ENCODE measurements at places on chromosomes 12 and 14. TPM values are rescaled to one million over a fixed set of nuclear protein-coding genes. Genes with fewer than 3 reads are reported as not detected.

The DNAH10 gene
- polyA plus RNA-seq, result 8.6 TPM

The SIRT4 gene
- 1.4 TPM for polyA plus RNA-seq

The OR6C2 gene
- polyA plus RNA-seq, result not detected

The KLRB1 gene
- polyA plus RNA-seq, result not detected

The MGP gene
- 4.0 TPM for polyA plus RNA-seq

The GPR68 gene
- polyA plus RNA-seq, result 0.83 TPM

The PGF gene
- 0.63 TPM for polyA plus RNA-seq

The PZP gene
- polyA plus RNA-seq, result not detected

The KSR2 gene
- not detected for polyA plus RNA-seq

The PMCH gene
- not detected for polyA plus RNA-seq

The RERG gene
- polyA plus RNA-seq, result 0.12 TPM

- DNase-seq, result no peak
Measured at GRCh38 chr12:116060764-116061163, 216.7 kb downstream of the MED13L start.

DNA sequence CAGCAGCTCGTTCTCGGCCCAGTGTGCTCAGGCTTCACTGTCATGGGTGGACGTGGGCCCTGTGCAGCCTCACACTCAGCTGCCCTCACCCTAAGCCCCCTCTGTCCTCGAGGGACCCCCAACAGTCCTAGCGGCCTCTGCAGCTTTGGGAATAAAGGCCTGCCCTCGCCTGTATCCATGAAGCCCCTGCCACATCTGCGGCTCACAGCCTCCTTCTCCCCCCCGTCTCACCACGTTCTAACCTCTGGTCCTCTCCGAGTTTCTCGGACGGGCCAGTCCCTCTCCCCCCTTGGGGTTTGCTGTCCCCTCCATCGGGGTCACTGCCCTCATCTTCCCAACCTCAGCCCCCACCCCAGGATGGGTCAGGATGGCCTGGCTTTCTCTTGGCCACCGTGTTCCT, 30.2 kb upstream of the GALNT9 start:
- no peak for DNase-seq

DNA sequence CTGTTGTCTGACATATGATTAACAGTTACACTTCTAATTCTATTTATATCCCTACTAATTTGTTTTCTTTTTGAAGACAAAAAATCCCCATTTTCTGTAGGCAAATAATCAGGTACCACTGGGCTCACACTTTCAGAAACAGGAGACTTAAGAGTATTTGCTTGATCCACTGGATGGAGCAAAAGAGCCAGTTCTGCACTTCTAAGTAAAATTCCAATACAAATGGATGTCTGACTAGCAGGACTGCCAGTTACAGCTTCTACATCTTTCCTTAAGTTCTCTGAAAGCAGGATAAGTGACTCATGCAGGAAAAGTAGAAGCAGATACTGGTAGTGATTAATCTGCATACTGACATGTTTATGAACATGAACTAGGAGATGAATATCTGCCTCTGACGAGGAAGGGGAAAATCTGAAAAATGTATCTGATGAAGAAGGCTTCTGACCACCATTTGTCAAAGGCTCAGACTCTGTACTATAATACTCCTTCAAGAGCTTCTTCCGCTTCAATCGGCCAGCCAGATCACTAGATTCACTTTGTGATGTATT, 73.8 kb upstream of the ANKS1B start:
- peak; percentile 74 for DNase-seq

- no peak for DNase-seq
Measured at GRCh38 chr14:104787736-104788135, 7.8 kb downstream of the AKT1 start.

- no peak for DNase-seq
Measured at GRCh38 chr12:121579190-121579791, 1.5 kb downstream of the KDM2B start.

DNA sequence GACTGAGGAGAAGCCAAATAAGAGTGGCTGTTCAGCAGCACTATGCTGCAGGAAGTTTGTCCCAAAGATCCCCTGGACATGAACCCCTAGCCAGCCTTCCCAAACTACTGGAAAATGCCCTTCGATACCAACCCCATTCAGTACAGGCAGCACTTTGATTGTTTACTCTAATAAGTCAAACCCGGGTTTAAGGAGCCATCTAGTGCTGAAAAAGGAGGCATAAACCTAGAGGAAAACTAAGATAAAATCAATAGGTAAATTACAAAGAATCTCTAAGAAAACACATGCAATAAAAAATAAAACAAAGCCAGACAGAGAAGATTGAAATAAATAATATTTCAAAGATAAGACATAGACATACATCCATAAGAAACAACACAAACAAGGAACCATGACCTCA, 771.6 kb downstream of the RPS29 start:
- no peak for DNase-seq

- DNase-seq, result no peak
Measured at GRCh38 chr14:73945159-73945670, 4.7 kb downstream of the FAM161B start.

- no peak for DNase-seq
Measured at GRCh38 chr14:30786701-30787100, 87.7 kb upstream of the COCH start.

DNA sequence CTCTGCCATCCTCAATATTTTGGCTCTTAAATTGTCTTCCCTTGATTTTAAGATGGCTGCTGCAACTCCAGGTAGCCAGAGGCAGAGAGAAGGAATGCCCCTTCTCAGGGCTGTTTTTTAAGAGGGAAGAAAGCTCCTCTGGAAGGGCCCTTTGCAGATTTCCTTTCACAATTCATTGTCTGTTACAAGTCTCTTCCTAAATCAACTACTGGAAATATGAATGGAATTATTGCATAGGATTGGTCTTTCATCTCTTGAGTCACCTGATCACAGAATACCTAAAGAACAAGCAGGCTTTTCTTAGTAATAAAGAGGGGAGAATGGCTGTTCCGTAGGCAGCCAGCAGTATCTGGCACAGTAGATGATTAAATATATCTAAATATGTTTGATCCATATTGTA, 118.5 kb downstream of the ANO6 start:
- DNase-seq, result no peak

DNA sequence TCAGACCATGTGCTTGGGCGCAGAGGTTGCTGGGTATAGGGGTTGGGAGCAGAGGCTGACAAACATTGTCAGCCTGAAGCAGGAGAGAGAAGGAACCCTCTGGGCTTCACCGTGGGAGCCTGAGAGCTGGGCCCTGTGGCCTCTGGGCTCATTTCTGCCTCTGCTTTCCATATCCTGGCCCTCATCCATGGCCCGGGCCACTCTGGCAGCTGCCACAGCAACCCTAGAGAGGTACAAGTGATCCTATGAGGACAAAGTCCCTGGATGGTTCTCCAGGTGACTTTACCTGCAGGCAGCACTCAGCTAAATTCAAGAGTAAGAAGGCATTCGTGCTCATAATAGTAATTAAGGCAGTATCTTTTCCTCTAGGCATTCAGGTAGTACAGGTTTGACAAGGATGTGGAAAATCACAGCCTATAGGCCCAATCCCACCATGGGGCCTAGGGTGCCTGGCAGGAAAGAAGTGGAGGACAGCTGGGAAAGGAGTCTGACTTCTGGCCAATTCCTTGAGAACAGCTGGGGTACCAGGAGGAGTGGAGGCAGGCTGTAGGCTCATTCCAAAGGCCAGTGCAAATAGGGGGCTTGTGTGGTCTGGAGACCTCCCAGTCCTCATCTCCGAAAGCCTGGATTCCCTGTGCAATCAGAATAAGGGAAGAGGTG, 3.6 kb upstream of the TTC7B start:
- DNase-seq, result no peak

DNA sequence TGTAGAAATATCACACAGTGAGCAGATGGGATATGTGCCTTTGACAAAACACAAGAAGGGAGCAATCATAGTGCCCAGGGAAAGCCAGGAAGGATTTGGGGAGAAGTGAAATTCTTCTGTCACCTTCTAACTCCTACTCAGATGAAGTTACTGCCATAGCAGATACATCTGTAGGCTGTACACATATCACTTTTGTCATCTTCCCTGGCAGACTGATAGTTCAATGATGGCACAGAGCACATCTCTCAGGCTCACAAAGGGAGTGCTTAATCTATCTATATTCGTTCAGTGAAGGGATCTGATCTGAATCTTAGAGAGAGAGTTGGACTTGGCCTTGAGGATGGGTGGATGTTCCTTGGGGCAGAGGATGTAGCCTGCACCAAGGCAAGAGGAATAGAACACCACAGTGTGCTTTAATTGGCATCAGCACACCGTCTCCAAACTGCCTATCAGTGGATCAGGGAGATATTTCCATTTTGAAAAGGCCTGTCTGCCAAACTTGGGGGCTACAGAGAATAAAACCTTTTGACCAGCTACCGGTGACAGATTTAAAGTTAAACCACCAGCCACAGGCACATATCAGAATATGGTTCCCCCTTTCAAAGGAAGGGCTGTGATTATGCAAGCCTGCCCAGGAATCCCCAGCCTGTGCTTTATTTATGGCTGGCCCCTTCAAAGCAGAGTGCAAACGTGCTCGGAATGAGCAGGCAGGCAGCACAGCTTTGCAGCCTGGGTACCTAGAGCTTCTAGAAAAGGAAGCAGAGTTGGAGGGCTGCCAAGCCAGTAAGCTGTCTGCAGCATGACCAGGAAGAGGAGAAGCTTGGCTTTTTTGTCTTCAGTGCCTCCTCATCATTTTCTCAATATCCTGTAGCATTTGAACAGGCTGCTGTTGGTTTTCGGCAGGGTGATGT, 165.5 kb upstream of the DYRK2 start:
- DNase-seq, result peak; percentile 1

- no peak for DNase-seq
Measured at GRCh38 chr12:71562676-71563595, 100.7 kb downstream of the ZFC3H1 start.

DNA sequence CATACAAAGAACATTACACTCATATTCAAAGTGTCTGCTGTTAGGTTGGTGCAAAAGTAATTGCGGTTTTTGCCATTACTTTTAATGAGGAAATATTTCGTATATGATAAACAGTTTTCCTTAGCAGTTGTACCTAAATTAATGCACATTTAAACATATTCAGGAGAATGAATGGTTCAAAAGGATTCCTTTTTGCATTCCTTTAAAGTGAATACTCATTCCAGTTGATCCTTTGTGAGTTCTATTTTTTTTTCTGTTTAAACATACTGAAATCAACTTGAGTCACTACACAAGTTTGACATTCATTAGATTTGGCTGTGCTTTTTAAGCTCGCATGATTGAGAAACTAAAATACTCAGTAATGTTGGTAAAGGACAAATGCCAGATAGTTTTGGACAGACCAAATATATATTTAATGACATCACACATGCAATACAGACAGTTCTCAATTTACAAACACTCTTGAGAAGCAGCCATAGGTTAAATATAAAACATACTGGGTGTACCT, 13.8 kb upstream of the SLC38A2 start:
- peak; percentile 90 for DNase-seq

- no peak for DNase-seq
Measured at GRCh38 chr12:107033758-107034739, 47.1 kb upstream of the MTERF2 start.

GRCh38 chr14:76490735-76491134, 114.8 kb downstream of the ESRRB start:
- no peak for DNase-seq

- DNase-seq, result no peak
Measured at GRCh38 chr14:45039390-45039789, 44.5 kb upstream of the PRPF39 start.

DNA sequence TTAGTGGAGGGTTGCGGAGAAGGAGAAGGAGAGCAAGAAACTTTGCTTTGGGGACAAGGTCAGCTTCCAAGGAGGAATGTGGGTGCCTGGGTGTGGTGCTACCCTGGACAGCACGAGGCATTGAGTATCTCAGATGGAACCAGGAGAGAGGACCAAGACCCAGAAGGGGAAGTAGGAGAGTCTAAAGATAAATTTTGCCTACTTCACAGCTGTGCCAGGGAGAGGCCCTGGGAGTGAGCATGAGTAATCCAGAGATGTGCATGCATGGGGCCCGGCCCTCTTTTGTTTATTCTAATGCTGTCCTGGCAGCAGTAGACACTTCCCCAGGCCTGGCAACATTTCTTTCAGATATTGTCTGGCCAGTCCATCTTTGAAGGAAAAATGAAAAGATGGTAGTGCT, 49.5 kb upstream of the GNPNAT1 start:
- peak; percentile 13 for DNase-seq

Data from AG04450 (cell line).